ENCODE measurements at places on chromosomes 12 and 14.

GRCh38 chr12:7892186-7892980 lies 19.7 kb upstream of the SLC2A14 start:
- no peak for DNase-seq

DNA sequence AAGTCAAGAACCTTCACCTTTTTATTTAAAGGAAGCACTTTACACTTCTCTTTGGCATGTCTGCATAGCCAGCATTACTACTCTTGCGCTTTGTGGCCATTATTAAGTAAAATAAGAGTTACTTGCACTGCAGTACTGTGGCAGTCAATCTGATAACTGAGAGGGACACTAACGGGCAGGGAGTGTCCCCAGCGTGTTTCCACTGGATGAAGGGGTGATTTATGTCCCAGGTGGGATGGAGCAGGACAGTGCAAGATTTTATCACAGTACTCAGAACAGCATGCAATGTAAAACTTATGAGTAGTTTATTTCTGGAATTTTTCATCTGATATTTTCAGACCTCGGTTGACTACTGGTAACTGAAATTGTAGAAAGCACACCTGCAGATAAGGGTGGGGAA lies 8.1 kb upstream of the M6PR start:
- no peak for DNase-seq

GRCh38 chr12:107468182-107468581 lies 217.4 kb upstream of the PWP1 start:
- no peak for DNase-seq

GRCh38 chr12:65952737-65953209 lies 128.5 kb downstream of the HMGA2 start:
- no peak for DNase-seq

DNA sequence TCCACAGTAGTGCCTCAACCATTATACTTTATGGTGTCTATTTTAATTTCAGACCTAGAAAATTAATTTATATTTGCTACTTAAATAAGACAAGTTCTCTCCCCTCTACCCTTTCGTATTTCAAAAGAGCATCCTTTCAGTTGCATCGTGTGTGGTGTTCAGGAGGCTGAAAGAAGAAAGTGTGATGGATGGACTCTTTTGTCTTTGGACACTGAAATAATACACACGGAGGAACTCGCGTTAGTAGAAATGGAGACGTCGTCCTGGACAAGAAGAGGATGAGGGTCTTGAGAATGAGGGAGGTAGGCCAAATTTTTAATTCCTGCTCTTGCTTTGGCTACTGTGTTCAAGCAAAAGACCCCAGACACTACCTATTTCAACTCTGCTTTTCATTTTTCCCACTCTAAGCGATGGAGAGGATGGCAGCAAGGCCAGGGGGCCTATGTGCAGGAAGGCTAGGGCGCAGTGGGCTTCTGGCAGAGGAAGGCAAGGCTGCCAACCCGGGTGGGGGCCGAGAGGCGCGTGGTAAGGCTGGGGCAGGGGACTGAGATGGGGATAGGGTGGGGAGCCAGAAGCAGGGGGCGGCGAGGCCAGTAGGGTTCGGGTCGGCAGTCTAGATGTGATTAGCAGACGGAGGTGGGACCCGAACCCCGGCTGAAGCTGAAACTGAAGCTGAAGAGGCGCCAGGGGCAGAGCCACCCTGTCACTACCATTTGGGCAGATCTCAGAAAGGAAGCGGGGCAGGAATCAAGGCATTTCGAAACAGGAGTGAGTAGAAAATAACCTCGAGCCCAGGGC lies 722 bp downstream of the TMED8 start:
- no peak for DNase-seq

- no peak for DNase-seq
Observed at GRCh38 chr12:21502164-21502496, 541 bp downstream of the GOLT1B start.

DNA sequence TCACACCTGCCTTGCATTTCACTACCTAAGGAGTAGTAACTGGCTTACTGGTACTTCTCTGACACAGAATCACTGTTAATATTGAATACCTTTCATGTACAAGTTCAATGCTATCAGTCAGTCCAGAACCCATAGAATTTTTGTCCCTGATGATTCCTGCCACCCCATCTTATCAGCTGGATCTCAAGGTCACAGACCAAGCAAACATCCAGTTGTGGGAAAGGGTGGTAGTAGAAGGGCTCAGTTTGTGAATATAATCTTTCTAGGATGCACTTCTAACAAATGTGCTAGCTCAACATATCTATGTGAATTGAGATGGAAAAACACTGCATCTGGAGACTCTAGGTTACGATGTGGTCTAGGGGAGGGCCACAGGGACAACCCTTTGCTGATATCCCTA lies 14.1 kb downstream of the PPP1CC start:
- DNase-seq, result no peak

- DNase-seq, result no peak
Observed at GRCh38 chr12:71007020-71007419, 86.5 kb upstream of the PTPRR start.

DNA sequence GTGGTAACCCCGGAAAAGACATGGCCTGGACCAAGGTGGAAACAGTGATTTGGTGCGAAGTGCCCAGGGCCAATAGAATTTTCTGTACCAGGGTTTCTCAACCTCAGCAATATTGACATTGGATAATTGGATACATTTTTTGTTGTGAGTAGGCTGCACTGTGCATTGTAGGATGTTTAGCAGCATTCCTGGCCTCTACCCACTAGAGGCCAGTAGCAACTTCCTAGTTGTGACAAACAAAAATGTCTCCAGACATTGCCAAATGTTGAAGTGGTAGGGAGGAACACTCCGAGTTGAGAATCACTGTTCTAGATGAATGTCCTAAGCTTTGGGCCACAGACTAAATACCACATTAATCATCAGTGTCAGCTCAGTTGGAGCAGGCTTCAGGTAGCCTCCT lies 6.2 kb upstream of the CGRRF1 start:
- DNase-seq, result no peak

- no peak for DNase-seq
Observed at GRCh38 chr12:2288001-2288400, 235.2 kb downstream of the CACNA1C start.

GRCh38 chr14:80475074-80475473 lies 263.8 kb upstream of the DIO2 start:
- no peak for DNase-seq

- no peak for DNase-seq
Observed at GRCh38 chr14:77284066-77284465, 13.1 kb upstream of the NGB start.

DNA sequence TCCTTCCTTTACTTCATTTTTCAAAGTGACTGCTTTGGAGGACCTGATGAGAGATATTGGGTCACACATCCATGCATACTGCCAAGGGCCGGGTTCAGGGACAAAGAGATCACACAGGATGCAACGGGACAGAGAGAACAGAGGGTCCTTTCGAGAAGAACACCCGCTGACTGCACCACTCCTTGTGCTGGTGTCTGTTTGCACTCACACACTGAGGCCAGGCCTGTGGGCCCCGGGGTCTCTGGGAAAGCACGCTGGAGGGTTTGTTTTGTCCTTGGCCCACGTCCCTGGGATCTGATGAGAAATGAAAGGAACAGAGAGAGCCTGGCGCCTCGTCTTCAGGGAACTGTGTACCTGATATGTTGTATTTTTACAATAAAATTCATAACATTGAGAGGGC lies 42.2 kb downstream of the PAH start:
- no peak for DNase-seq

DNA sequence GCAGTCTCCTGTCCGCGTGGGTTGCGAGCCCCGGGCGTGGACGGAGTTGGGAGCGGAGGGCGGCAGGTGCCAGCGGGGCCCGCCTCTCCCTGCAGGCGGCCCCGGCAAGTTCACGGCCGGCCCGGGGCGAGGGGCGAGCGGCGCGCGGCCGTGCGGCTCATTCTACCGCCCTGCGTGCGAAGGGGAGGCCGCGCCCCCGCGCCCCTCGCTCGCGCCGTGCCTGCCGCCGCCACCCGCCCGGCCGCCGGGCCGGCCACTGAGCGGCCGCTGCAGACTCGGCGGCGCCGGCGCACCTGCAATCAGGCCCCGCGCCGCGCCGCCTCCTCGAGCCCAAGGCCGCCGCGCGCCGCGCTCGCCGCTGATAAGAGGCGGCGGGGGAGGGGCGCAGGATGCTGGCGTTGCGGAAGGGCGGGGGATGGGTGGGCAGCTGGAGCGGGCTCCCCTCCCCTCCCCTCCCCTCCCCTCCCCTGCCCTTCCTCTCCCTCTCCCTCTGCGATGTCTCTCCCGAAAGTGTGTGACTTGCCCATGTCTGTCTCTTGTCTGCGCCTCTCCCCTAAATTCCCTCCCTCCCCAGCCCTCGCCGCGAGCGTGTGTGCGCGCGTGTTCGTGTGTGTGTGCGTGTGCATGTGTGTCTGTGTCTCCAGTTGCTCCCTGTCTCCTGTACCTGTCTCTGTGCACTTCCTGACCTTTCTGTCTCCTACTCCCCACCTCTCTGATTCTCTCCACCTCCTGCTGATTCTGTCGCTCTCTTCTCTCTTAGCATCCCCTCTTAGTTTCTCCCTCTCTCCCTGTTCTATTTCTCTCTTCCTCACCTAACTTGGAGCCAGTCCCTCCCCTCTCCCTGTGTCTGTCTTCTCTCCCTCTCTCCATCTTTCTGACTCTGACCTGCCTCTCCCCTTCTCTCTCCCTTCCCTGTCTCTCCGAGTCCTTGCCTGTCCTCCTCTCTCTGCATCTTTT lies 768.1 kb upstream of the TBX3 start:
- DNase-seq, result no peak

- DNase-seq, result no peak
Observed at GRCh38 chr12:53025250-53025649, 19.0 kb downstream of the EIF4B start.

DNA sequence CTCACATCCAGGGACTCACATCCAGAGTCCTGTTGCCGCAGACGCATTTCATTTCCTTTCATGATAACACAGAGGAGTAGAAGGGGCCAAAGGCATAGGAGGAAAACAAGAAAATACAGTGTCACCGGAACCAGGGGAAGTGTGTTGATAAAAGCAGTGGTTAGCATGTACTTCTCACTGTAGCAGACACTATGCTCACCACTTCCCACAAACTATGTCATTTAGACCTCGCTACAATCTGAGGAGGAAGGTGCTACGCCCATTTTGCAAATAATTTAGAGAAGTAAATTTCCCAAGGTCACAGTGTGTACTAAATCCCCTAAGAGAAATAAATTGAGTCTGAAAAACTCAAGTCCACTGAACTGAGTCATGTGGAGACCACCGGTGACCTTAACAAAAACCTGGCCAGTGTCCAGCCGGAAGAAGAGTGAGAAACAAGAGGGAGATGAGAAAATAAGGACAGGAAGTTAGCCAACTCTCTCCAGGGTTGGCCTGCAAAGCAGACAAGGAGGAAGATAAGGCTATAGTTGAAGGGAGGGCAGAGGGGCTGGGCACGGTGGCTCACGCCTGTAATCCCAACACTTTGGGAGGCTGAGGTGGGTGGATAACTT lies 25.8 kb upstream of the TMCC3 start:
- DNase-seq, result no peak

DNA sequence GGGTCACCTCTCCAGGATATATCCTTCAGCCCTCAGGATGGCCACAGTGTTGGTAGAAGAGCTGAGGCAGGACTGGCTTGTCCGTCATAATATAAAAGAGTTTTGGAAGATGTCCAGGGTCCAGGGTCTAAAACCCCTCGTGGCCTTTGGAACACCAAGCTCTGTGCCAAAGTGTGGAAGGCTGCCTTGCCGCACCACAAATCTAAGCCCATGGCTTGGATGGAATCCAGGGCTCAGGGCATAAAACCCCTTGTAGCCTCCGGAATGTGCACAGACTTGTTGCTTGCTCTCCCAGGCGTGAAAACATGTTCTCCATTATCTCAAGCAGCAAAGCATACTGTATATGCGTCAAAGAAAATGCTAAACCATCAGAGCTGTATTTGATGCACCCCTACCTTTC lies 46.7 kb downstream of the TNFAIP2 start:
- DNase-seq, result no peak

GRCh38 chr12:2260441-2260840 lies 207.7 kb downstream of the CACNA1C start:
- no peak for DNase-seq
